ENCODE measurements at places on chromosomes 2 and 18.

DNA sequence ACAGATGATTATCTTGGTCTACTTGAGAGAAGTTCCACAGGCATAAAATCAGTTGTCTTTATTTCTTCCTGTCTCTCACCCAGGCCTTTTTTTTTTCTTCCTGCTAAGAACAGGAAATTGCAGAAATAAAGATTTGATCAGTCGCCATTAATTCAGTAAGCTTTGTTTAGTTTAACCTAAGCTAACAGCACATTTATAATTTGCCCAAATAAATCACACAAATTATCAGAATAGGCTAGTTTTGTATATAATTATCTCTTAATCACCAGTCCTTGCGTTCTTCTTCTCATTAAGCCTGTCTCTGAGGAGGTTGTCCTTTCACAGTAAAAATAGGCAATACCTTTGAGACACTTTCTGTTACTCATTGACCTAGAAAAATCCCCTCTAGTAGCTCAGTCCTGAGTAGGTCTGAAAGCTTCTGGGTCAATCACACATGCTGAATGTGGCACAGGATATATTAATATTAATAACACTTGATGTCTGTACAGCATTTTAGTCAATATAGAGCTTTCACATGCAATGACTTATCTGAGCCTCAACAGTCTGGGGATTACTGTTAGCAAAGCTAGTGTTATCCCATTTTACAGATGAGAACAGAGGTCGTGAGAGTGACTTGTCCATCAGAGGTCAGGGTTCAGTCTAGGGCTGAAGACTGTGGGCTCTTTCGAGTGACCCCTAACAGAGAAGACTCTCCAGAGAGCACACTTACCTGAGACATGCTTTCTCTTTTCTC is 11.2 kb upstream of the STK17B start:
- DNase-seq, result no peak

GRCh38 chr2:219743548-219743947 is 116.1 kb downstream of the SLC4A3 start:
- DNase-seq, result no peak

DNA sequence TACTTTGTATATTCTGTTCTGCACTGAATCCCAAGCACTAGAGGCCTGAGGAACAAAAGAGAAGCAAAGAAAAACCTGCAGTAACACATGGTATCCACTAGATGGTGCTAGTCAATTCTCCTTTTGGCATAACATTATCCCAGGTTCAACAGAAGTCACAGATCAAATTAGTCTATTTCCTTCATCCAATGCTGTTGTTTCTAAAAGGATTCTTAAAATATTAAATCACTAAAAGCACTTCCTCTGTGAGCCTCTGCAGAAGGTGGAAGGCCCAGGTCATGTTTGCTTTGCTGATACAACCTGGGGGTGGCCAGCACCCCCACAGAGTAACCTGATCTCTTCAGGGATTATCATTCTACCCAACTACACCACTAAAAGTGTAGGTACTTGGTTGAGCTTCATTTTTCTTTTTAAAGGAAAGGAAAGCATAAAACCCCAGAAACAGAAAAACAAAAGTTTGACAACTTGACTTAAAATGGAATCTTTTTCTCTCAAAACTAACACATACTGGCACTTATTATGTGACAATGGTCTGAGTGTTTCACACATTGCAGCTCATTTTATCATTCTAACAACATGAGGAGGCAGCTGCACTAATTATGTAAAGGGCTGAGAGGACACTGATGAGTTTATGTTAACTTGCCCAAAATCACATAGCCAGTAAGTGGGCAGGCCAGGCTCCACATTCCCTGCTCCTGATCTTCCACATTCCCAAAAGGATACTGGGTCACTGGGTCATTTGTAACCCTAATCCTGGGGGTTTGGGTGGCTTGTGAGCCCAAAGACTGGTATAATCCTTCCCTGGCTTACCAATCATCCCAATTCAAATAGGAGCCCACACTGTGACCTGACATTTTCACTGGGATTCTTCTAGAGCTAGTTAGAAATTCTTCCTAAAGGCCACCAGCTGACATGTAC is 66.8 kb upstream of the DNER start:
- no peak for DNase-seq

DNA sequence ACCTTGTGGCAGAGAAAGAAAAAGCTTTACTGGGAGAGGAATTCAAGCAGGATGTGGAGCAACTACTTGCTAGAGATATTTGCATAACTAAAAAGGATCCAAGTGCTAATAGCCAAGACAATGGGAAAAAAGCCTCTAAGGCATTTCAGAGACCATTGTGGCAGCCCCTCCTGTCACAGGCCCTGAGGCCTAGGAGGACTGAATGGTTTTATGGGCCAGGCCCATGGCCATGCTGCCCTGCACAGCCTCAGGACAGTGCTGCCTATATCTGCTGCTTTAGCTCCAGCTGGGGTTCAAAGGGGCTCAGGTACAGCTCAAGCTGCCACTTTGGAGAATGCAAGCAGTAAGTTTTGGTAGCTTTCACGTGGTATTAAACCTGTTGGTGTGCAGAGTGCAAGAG is 17.1 kb upstream of the MRPS5 start:
- DNase-seq, result no peak

- DNase-seq, result no peak
Measured at GRCh38 chr2:66030553-66030952, 404.4 kb upstream of the MEIS1 start.

GRCh38 chr2:179995741-179996515 is 11.2 kb downstream of the CWC22 start:
- no peak for DNase-seq

GRCh38 chr18:67300498-67300897 is 216.0 kb downstream of the DSEL start:
- DNase-seq, result peak; percentile 22

DNA sequence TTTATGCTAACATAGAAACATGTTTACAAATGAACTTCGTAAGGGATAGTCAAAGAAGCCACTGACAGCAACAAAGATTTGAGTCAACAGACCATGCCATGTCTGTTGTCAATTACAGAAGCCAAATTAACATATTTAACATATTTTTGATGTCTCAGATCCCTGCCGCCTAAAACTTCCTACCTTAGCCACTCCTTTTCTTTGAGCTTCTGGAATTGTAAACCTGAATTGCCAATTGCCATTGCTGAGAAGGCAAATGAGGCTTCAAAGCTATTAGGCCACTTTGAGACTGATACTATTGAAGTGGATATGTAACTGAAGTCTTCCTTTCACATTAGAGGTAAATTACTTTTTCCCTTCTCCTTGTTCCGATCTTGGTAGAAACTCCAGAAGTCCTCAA is 66.0 kb upstream of the DSEL start:
- DNase-seq, result no peak

DNA sequence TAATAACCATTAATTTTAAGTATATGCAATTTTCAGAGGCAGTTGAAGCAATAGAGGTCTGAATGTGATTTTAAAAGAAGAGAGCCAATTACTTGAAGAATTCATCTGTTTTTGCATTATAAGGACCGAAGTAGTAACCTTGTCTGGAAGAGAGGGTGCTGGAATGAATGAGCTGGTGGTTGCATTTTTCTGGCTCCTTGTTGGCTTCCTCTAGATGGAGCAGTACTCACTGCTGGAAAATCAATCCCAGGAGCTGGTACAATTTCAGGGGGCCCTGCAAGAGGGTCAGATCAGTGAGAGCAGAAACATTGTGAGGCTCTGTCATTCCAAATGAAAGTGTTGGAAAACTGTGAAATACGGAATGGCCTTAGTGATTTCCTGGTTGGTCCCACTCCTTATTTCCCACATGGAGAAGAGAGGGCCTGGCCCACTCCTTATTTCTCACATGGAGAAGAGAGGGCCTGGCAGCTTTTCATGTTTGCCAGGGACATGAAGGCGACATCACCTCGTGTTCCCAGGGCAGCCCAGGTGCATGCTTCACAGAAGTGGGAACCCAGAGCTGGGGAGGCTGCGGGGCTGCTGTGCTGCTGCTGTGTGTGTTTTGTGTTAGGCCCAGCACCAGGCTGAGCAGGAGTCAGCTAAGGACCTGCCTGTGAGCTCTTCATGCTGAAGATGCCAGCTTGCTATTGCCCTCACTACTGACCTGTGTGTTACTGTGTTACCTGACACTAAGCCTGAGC is 197.4 kb downstream of the SNTG2 start:
- DNase-seq, result no peak

- peak; percentile 69 for DNase-seq
Measured at GRCh38 chr2:636641-637405, 40.4 kb downstream of the TMEM18 start.

GRCh38 chr2:178211460-178211859 is 17.1 kb downstream of the OSBPL6 start:
- no peak for DNase-seq

DNA sequence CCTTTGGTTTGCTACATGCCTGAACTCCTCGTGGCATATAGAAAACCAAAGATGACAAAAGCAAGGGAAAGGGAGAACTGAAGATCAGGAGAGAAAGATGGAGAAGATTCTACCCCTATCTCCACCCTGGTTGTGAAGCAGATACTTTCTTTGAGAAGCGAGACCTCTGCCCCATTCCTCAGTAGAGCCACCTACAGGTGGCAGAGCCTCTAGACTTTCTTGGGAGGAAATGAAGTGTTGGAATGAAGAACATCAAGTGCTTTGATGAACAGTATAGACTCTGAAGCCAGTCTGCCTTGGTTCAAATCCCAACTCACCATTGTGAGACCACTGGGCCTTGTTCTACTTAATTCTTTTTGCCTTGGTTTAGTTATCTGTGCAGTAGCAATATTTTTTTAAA is 348.8 kb upstream of the ETAA1 start:
- no peak for DNase-seq

DNA sequence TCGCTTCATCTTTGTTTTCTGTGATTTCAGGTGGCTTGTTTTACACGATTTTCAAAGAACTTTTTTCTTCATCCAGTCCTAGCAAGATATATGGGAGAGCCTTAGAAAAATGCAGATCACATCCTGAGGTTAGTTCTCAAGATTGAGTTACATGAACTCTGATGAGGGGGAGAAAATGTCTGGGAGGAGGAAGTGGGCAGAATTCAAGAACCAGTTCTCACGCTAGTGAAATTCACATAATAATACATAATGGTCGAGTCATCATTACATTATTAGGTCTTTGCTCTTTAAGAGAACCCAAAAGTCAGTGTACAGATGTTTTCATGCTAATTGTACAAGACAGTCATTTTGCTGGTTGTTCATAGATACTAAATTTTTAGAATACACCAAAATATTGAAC is 7.0 kb downstream of the TIMM21 start:
- no peak for DNase-seq

DNA sequence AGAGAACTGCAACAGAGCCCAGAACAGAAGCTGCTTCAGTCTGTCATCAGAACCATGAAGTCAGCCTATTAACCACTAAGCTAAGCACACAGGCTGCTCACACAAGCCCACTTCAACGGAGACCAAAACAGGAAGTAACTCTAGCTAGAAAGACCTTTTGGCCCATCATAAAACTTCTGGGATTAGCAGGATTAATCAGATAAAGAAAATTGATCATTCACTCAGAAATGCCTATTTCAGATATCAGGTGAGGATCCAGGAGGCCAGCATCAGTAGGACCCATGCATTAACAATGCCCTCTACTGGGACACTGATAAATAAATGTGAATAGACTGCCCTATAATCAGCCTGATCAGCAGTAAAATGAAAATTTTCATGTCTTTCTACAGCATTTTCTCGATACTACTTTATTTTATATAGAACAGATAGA is 101.4 kb downstream of the WDPCP start:
- DNase-seq, result no peak
